ENCODE measurements at places on chromosomes 13 and 19.
A peak's percentile ranks its signal among the peaks of the same experiment; 100 is the strongest.

- DNase-seq: peak; percentile 29
Observed at GRCh38 chr13:75415694-75416093, 66.3 kb downstream of the TBC1D4 start.

GRCh38 chr13:45216193-45216592 is 15.3 kb upstream of the KCTD4 start:
- DNase-seq: no peak

DNA sequence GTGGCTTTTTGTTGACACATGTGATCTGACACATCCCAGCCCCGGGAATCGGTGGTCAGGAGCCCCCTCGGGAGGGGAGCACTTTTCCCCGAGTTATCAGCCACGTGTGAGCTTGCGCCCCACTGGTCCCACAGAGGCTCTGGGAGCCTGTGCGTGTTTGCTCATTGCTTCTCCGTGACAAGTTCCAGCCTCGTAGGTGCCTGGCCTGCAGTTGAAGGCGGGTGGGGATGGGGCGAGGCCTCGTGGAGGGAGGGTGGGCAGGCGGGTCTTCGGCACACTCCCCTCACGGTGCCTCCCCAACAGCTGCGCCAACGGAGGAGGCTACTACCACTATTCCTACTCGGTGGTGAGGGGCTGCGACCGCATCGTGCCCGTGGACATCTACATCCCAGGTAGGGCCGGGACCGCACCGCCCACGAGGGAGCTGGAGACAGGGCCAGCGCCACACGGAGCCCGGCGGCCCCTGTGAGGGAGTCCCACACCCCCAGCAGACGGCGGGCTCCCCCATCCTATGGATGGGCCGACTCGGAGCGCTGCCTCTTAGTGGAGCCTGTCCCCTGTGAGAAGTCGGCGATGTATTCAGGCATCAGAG is 8.3 kb downstream of the GAMT start:
- no peak for DNase-seq

- DNase-seq: no peak
Observed at GRCh38 chr13:57634839-57635165, 3.3 kb downstream of the PCDH17 start.

DNA sequence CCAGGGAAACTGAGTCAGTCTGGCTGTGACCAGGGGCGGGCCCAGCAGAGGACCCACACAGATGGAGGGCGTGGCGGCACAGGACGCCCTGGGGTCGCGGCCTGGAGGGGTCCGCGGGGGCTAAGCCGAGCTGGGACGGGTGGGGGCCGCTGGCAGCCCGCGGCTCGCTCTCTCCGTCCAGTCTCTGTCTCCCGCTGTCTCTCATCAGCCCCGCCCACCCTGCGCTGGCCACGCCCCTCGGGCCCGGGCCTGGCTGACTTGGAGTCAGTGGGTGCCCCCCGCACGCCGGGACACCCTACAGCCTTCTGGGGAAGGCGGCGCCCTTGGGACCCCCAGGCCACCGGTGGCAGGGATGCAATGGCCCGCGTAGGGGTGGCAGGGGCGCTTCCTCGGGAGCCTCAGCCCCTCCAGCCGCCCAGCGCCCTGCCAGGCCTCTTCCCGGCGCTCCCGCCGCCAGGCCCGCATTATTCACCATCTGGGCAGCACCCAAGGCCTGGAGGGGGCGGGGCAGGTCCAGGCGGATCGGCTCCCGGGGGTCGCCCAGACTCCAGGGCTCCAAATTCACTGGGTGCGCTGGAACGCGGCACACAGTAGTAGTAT is at the start of gene TBXA2R:
TSS of gene TBXA2R (minus strand) at position 186 of the 600 bp plus-strand sequence. CDS start 6,241 bp downstream, outside the sequence.
- DNase-seq: peak; percentile 13

- no peak for DNase-seq
Observed at GRCh38 chr13:76231522-76232167, 595.5 kb downstream of the LMO7 start.

DNA sequence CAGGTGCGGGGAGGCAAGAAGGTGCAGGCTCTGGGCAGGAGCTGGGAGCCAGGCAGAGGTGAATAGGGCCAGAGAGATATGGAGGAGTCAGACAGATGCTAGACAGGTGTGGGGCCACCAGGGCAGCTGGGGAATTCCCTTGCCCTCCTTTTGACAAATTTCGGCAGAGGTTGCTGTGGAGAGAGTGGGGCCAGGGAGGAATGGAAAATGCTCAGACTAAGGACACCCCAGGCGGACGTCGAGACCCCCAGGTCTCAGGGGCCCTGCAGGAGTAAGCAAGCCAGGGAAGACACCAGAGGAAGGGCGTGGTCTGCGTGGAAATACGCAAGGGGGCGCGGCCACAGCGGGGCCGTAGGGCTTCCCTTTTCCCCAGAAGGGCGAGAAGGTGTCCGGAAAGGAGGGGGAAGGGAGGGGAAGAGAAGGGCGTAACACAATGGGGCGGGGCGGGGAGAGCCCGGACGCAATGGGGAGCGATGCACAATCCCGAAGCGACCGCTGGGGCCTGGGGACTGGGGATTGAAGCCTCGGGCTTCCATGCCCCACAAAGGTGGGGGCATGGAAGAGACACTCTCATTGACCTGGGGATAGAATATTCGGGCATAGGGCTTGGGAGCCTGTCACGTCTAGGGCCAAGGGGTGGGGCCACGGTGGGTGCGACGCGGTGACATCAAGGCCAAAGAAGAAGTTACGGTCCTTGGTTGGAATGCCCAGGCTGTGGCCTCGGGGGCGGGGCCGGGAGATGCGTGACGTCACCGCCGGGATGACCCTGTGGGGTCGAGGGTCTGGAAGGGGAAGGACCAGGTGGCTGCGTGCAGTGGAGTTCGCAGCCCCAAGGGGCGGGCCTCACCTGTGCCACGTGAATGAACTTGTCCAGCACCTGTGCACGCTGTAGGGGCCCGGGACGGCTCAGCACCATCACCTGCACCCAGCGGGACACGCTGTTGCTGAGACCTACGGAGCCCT is 8.2 kb downstream of the RASGRP4 start:
- DNase-seq: peak; percentile 22

DNA sequence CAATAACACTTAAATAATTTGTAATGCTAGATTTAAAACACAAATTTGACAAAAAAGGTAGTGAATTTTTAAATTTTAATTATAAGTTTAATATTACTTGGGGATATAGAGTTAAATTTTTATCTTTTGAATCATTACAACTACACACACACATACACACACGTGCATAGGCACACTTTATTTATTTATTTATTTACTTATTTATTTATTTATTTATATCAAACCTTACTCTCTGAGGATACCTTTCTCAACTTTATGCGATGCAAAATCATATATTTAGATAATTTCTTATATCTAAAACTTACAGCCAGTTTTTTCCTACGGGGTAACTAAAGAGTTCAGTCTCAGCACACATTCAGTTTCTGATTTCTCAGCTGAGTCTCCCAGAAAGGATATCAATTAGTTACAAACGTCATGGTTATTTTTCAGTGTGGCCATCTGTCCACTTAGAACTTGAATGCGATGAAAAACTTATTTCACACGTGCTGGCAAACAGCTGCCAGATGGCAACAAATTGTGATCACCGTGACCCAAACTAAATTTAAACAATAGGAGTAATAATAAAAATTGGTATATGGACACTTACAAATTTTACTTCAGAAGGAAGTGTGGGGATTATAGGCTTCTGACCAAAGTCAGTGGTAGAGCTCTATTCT is 683.1 kb upstream of the PRR20A start:
- DNase-seq: no peak

DNA sequence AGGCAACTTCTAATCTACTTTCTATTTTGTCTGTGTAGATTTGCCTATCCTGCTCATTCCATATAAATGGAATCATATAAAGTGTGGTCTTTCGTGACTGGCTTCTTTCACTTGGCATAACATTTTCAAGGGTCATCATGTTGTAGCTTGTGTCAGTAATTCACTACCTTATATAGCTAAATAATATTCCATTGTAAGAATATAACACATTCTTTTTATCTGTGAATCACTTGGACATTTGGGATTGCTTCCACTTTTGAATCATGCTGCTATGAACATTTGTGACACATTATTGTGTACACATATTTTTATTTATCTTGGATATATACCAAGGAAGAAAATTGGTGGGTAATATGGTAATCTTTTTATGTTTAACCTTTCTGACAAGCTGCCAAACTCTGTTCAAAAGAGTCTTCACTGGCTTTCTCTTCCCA is 89.0 kb upstream of the CSNK1A1L start:
- DNase-seq: no peak

GRCh38 chr19:17855280-17856152 is 4.2 kb upstream of the RPL18A start:
- DNase-seq: no peak

GRCh38 chr13:40120781-40121180 is 465.3 kb downstream of the COG6 start:
- DNase-seq: no peak

GRCh38 chr13:51000571-51001260 is 91.1 kb downstream of the RNASEH2B start:
- no peak for DNase-seq

DNA sequence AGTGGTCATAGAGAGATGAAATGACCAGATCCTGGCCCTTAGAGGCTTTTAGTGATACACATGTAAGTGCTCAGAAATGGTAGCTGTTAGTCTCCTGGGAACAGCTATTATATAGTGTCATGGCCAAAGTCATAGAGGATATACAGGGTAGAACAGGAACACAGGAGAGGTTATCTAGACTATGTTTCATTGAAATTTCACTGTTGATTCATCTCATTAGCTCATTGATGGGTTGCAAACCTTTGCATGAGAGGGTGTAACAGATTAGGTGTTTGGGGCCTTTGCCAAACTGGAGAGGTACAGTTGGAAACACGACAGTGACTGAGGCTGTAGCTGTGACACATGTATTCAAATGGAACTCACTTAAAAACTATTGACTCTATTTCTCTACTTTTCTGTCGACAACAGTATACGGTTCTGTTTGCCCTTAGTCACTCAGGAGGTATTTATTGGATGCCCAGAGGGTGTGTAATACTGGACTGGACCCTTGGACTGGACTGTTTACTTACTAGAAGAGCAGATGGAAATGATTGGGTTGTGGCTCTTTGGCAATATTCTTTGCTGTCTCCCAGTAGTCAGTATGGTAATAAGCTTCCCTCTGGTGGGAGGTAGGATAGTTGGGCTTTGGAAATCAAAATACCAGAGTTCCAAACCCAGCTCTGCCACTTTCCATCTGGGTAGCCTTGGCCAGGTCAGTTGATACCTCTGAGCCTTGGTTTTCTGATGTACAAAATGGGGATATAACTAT is 29.8 kb downstream of the ARHGAP35 start:
- no peak for DNase-seq

- DNase-seq: no peak
Observed at GRCh38 chr13:46032341-46032740, 20.2 kb downstream of the ZC3H13 start.

DNA sequence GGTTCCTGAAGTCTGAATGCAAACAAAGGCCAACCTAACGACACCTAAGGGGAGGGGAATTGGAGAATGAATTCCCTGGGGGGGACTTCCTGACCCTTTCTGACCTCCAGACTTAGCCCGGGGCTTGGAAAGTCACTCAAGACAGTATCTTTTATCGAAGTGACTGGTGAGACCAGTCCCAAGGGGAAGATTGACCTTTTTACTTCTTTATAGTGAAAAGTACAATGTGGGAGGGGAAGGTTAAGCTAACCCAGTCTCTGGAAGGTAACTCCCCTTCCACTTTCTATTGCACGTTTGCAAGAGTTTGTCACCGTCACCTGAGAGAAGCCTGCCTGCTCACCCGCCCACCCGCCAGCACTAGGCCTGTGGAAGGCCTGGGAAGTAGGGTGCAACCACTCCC is 111.9 kb downstream of the EFNB2 start:
- no peak for DNase-seq

DNA sequence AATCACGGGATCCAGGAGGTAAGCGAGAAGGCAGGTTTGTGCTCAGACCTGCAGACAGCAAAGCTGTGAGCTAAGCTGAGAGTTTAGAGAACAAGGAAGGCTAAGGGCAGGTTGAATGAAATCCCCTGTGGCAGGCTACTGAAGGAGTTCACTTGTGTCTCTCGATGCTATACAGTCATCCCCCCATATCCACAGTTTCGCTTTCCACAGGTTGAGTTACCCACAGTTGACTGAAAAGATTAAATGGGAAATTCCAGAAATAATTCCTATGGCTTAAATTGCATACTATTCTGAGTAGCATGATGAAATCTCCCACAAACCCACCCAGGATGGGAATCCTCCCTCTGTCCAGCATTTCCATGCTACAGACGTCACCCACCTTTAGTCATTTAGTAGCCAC is 49.6 kb downstream of the ABCC4 start:
- DNase-seq: no peak
